Stimulated activated CD4-positive, alpha-beta T cell treated with anti-CD3 and anti-CD28 coated beads, Interleukin-12 subunit alpha, Interleukin-12 subunit beta, amount 100 ng/mL, for 24 hours (primary cell): ENCODE measurements at places on chromosomes 5 and 9.

DNA sequence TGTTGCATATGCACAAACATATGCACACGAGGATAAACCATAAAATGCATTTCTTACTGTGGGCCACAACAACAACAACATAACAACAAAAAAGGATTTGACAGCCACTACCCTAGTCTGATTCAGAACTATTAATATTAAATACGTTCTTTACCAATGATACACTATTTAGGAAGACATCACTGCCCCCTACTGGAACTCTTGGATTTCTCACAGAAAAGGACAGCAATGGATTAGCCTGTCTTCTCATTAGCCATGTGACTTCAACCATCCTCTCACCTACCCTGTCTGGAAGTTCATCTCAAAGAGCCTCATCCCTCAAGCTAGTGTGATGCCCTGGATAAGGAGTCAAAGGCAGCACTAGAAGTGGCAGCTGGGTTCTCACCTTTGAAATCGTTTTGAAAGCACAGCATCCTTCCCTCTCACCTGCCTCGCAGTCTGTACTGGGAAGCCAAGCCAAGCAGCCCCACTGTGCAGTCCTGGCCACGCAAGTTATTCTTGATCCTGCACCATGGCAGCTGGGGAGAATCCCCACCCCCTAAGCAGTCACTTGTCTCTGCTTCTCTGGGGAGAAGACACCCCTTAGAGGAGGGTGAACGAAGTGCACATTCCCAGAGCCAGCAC lies 64.6 kb downstream of the SH3TC2 start:
- no peak for DNase-seq

- DNase-seq: no peak
These were observed 224.7 kb upstream of the GRAMD2B start for GRCh38 chr5:126198531-126198930.

DNA sequence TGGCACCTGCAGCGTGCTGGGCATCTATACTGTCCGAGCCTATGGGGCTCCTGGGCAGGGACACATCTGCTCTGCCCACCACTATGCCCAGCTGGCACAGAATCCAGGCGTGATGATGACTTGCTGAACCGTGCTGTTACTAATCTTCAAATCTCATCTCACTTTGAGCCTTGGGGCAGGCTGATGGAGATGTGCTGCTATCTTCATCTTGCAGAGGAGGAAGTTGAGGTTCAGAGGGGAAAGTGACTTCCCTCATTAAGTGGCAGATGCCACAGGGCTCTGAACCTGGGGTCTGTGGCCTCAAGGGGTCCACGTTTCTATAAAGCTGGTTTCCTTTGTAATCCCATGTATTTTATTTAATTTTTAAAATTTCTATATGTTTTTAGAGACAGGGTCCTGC lies 4.7 kb downstream of the SLC2A6 start:
- DNase-seq: no peak

- DNase-seq: no peak
These were observed 101.1 kb downstream of the FGF18 start for GRCh38 chr5:171520300-171521174.

- DNase-seq: no peak
These were observed 81.3 kb upstream of the IRX4 start for GRCh38 chr5:1963941-1964451.

DNA sequence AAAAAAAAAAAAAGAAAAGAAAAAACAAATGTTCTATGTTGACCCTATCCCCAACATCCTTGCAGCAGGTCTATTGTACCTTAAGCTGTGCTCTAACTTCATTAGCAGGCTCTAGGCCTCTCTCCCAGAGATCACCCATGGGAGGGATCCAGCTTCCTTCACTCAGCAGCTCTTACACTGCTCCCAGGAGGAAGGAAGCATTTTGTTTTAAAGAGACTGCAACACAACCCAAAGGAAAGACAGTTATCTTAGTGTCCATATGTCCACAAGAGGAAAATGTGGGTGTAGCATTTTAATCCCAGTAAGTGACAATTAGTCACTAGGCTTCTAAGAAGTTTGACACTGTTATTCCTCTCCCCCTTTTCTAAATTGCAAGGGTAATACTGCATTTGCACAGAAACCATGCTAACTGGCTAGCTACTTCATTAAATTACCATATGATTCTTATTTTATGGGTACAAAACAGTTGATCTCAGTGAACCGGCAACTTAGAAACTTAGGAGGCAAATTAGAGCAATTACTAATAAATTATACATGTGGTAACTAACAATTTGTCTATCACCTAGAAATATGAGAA lies 58.8 kb downstream of the MARCHF3 start:
- DNase-seq: no peak

DNA sequence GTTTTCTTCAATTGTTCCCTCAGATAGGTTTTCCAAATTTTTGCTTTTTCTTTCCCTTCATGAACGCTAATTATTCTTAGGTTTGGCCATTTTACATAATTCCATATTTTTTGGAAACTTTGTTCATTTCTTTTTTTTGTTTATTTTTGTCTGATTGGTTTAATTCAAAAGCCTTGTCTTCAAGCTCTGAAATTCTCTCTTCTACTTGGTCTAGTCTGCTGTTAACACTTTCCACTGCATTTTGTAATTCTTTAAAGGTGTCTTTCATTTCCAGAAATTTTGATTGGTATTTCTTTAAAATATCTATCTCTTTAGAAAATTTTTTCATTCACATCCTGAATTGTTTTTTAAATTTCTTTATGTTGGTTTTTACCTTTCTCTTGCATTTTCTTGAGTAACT lies 63.9 kb upstream of the VLDLR start:
- DNase-seq: no peak

GRCh38 chr5:53030893-53031292 lies 41.7 kb downstream of the ITGA2 start:
- no peak for DNase-seq

DNA sequence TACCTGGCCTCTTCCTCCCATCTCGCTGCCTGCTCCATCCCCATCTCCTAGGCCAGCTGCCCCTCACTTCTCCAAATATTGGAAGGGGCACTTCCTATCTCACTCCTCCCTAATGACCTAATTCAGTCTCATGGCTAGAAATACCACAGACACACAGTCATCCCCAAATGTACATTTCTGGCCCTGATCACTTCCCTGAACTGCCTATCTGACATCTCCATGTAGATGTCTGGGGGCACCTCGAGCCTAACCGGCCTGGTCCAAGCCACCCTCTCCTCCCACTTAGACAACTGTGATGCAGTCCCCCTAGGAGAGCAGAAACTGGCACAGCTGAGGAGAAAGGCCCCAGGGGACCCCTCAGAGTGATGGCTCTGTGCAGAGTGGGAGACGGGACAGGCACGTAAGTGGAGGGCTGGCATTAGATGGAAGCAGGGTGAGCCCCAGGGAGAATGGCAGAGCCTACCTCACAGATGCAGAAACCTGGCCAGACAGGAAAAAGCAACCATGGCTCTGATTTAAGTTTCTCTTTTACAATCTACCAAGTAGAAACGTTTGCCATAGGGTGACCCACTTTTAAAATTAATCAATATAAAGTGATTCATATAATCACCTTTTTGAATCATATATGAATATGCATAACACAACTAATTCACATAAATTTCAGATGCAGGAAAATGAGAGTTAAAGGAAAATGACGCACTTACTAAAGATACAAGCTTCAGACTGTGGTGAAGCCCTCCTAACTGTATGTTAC lies 22.1 kb downstream of the CAMSAP1 start:
- no peak for DNase-seq

DNA sequence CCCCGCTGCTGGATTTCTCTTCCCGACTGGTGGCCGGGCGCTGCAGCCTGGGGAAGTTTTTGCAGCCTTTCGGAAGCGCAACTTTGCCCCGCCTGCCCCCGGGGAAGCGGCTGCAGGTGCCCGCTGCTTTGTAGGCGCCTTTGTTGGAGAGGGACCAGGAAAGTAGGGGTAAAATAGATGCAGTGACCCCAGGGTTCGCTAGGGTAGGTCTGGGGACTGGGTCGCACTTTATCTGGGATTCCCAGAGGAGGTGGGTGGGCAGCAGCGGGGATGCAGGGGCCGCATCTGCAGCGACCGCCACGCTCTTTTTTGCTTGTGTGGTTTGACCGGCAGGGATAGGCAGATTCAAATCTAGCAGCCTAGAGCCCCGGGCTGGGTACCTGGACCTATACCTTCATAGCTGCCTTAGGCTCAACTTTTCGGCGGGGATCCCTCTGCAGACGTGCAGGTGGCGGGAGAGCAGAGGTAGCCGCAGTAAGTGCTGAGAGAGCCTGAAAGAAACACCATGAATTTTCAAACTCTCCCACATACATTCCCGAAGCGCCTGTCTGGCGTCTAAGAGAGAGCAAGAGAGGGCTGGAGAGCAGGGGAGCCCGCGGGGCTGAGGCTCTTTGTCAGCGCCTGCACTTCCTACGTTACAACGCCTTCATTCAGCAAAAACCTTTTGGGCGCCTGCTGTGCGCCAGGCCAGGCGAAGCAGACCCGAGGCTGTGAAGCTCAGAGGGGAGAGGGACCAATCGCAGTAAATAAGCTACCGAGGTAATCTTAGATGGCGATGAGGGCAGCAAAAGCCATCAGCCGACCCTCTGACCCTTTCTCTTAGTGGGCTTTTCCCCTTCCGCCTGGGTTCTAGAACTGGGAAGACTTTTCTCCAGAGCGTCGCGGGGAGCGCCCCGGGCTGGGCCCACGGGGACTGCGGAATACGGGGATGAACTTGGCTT lies 642 bp downstream of the SV2C start:
- DNase-seq: no peak

DNA sequence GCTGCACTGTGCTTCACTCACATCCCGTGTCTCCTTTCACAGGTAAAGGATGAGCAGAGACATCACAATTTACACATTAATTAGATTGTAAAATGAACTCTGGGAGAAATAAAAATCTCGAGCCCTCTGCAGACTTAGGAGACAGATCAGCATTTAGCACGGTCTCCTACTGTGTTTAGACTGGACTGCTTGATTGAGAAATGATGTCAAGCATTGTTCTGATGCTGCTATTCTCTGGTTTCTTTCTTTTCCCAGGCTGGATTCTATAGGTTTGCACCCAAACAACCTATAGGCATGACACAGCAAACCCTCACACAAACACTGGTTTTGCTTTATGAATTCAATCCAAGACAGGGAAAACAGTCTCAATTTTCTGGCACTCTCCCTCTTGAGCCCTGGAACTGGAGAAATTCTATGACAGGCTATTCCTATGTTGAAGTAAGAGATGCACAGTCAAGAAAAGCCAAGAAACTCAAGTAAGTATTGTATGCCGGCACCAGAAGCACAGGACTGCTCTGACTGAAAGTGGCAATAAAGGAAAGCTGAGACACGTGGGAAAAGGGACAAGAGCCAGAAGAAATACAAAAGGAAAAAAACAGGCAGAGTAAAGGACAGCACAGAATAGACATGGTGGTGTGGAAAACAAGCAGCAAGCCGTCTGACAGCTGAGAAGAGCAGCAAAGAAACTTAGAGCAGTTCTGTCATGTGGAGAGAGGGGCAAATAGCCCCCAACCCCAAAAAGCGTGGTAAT lies 24.8 kb upstream of the ERAP2 start:
- no peak for DNase-seq

- DNase-seq: no peak
These were observed 39.4 kb downstream of the RUSC2 start for GRCh38 chr9:35529161-35529823.

DNA sequence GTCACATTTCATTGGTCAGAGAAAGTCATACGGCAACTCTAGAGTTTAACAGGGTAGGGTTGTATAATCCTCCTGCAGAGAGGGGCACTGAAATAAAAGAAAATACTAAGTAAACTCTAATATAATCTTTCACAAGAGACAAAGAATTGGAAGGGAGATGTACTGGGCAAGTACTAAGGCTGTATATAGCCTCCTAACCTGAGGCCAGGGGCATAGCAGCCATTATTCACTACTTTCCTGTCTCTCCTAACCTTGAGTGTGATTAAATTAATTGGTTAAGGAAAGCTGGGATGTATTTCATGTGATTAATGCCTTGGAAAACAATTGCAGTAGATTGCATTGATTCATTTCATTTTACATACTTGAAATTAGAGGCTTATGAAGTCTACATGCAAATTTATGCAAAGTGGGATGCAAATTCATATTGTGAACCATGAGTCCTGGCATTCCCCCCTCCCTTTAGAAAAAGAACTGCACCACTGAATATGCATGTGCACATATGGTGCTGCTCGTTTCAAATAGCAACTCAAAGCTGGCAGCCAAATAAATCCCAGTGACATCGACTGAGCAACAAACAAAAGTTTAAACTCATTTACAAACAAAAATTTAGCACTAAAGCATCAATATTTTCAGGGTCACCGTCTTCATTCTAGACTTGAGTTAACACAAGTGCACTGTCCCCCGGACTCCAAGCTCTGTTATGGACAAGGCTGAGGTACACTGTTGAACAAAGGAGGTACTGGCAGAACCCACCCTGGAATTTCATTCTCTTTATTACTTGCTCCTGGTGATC lies 70.0 kb downstream of the DMAC1 start:
- DNase-seq: no peak

GRCh38 chr5:76615759-76616158 lies 7.4 kb downstream of the F2RL2 start:
- no peak for DNase-seq

DNA sequence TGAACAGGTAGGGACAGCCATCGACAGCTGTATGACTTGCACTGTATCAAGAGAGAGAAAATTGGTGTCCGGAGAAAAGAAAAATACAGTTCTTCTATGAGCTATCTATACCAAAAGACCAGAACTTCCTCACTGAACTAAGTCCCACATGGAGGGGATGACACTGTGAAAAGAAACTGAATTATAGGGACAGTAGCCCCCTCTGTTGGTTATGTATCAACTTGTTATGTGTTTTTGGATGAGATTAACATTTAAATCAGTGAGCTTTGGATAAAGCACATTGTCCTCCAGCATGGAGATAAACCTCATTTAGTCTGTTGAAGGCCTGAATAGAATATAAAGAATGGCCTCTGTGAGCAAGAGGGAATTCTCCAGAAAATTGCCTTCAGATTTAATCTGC lies 176.6 kb upstream of the SH3GL2 start:
- DNase-seq: no peak

DNA sequence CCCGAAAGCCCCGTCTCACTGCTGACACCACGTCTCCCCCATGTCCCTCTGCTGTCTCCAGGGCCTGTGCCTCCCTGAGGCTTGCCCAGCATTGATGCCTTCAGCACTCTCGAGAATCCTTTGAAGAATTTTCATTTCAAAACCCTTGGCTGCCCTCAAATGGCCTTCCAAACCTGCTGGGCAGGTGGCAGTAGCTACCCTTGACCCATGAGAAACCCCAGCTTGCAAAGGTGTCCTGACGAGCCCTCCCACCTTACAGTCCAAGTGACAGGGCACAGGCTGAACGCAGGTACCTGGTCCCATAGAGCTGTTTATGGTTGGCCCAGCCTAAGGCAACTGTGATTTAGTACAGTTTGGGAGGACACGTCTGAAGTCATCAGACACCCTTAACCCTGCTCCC lies 97.2 kb upstream of the SPIN1 start:
- no peak for DNase-seq

DNA sequence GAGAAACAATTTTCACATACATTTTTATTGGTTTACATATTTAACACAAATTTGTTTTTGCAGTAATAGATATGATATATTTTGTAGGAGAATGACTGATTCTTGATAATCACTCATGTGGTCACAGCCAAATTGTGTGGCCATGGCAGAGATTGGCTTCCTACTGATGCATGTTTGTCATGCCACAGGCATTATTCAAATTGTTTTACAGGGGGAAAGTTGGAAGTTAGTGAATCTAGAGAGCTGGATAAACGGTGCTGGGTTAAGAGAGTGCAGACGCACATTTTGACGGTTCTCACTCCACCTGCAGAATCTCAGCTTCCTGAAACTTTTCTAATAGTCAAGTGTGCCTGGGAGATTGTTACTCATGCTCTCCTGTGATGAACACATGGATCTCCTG lies 91.1 kb upstream of the FBN2 start:
- DNase-seq: no peak

GRCh38 chr9:18208166-18209059 lies 265.5 kb upstream of the ADAMTSL1 start:
- DNase-seq: no peak
